ENCODE measurements at places on chromosomes 3 and 15.

DNA sequence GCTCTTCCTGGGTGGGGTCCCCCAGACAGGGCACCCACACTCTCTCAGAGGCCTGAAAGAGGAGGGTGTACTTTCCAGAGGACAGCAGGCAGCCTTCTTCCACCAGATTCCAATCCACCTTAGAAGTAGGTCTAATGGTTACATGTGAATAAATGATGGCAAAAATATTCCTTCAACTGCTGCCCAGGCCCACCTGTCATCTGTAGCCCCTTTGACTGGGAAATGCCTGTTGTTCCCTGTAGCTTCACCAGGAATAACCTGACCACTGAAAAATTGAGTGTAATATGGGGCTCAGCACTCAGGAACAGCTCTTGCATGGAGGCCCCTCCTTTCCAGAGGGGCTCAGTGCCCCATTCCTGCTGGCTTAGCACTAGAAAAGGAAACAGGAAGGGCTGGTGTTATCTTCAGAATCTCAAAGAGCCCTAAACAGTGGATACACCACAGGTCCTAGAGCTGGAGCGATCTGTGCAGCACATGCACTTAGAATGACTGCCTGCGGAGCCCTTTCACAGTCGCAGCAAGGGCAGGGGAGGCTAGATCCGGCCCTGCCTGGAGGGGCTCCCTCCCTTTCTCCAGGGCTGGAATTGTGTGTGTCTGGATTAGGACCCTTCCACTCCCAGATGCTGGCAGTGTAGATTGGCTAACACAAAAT lies 32.1 kb downstream of the SLC22A14 start:
- no peak for DNase-seq

GRCh38 chr3:87855616-87856015 lies 203.2 kb downstream of the CGGBP1 start:
- no peak for DNase-seq

- DNase-seq, result no peak
Measured at GRCh38 chr3:171777596-171777995, 32.7 kb downstream of the PLD1 start.

DNA sequence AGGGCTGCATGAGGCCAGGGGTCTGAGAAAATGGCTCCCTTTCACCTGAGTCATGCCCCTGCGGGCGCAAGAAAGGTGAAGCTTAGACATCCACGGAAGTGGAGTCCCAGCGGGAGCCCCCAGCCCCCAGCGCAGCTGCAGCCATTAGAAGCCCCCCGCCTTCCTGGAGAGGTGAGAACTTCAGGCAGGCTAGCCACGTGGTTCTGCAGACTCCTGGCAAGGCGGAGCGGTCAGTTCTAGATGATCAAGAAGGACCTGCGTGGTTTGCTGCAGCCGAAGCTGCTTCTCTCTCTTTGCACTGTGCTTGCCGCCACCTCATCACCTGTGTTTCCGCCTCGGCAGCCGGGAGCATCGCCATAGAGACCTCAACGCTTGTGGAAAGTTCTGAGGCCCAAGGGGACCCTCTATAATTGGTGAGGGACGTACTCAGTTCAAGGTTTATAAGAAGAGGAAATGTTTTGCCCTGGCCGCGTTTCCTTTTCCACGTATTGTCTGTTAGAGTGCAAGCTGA lies 15.8 kb upstream of the KCNMB3 start:
- no peak for DNase-seq

- DNase-seq, result no peak
Measured at GRCh38 chr3:177107461-177108239, 89.6 kb downstream of the TBL1XR1 start.

DNA sequence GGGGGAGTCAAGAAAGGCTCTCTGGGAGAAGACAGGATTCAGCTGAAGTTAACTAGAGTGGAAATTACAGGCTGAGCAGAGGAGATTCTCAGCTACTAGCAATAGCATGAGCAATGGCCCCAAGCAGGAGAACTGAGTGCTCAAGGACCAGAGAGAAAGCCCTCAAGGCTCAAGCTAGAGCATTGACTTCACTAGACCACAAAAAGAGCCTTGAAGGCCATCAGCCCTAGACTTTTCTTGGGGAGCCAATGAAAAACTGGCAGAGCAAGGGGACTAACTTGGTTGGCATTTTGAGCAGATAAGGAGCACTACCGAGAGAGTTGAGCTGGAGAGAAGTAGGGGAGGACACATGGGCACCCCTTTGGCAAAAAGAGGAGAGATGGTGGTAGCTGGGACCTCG lies 277.6 kb downstream of the FEZF2 start:
- no peak for DNase-seq

DNA sequence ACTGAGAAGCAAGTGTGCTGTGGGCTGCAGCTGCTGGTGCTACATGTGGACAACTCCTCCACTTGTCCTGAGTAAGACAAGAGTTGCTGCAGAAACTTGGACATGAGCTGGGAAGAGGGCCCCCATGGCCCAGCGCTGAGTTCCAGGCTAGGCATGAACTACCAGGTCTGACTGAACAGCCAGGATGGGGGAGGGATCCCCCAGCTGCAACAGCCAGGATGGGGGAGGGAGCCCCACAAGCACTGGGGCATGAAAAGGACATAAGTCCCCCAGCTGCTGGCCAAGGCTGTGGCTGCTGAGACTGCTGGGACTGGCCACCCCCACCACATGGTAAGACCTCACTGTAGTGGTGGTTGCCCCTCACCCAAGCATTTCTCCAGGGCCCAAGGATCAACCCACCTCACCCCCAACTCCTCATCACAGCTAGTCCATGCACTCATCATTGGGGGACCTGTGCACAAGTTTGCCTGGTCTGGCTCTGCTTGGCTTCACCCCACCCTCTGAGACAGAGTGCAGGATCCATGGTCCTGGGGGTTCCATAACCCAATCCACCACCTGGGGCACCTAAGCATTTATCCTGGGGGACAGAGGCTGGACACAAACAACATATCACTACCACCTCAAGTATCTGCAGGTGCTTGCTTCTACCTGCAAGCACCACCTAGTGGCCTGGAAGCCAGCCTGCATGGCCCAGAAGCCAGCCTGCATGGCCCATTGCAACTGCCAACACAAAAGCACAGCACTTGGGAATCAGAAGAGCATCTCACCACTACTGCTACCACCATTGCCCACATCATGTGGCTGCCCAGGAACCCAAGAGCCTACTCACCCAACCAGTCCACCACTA lies 84.5 kb upstream of the STT3B start:
- peak; percentile 37 for DNase-seq

GRCh38 chr15:76903251-76903681 lies 1.9 kb downstream of the SCAPER start:
- no peak for DNase-seq

DNA sequence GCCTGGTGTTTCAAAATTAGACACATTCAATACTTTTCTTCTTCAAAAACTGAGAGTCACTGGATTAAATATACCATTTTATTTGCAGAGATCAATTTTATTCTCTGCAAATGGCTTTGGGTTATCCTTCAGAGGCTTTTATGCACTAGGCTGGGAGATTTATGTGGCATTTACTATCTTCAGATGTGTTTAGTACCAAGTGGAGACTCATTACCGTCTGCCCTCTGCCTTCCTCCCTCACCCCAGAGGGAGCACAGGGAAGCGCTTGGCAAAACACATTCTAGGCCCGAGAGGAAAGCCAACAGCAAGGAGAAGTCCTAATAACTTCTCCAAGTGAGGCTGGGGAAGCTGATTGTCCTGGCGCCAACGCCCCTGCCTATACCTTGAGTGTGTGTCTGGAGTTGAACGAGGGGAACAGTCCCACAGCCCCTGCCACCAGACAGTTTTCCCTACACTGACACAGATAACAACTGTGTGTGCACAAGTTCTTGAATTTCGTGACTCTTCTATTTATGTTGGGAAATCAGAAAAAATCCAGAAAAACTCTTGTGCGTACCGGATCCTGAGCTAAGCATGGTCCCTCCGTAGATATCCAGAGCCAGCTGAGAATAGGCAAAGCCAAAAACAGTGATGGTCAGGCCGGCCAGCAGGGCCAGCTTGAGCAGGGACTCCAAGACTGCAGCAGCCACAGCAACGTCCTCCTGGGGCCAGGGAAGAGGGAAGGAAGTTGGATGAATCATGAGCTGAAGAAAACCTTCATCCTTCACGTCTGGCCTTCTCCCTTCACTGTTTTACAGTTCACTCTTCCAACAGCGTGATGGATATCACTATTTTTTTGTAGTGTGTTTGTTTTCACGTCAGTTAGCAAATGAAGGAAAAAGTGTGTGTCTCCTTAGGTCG lies 26.6 kb downstream of the RFT1 start:
- no peak for DNase-seq

DNA sequence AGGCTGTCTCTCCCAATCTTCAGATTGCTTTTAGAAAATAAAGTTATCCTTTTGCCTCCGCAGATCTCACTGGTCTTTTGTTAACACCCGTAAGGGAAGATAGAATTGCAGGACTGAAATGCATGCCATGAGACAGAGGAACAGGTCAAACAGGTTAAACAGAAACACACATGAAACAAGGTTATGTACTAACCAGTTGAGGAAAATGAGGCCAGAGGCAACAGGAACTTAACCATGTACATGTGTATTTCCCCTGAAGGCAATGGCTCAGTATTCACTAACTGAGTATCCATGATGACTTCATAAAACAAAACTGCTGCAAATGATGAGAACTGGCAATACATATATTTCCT lies 169.1 kb upstream of the NSMCE3 start:
- DNase-seq, result no peak

DNA sequence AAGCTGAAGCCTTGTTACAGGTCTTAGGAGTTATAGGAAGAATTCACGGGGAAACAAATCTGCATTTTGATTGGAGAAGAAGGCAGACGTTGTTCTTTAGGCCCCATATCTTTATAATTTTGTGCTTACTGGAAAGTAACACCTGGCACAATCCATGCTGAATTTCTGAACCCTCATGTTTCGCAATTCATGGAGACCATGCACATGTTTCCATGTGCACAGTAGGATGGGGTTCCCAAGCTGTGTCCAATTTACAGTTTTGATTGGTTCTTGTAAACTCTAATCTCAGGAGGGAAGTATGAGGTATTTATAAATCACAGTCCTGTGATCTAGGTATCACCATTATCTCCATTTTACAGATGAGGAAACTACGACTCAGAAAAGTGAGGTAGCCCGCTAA lies 7.8 kb upstream of the SCAANT1 start:
- no peak for DNase-seq

- DNase-seq, result no peak
Measured at GRCh38 chr3:46844397-46844796, 18.8 kb downstream of the MYL3 start.

DNA sequence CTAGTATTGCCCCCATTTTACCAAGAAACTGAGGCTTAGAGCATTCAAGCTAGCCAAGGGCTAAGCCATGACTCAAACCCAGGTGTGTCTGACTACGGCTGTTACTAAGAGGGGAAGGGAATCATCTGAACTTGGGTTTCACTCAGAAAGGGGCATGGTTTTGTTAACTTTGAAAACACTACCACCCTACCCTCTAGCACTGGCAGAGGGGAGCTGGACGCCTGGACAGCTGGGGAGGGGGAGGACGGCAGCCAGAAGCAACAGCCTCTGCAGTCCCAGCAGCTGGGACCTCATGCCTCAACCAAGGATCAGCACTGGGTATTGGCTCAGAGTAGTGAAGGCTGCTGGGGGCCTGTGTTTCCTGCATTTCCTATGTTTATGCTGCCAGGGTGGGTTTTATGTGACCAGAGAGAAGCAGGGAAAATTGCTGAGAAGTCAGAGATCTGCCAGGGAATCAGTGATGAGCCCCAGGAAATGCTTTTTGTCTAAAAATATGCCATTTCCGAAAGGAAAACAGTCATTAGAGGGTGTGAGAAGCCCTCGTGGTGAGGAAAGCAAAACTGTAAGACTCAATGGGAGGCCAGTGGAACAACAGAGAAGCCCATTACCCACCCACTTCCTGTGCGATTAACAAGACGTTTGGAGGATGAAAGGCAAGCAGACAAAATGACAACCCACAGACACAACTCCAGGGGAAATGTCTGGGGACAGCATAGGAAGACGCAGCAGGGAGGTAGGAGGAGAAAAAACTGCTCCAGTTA lies 41.2 kb downstream of the LIPC start:
- peak; percentile 57 for DNase-seq

DNA sequence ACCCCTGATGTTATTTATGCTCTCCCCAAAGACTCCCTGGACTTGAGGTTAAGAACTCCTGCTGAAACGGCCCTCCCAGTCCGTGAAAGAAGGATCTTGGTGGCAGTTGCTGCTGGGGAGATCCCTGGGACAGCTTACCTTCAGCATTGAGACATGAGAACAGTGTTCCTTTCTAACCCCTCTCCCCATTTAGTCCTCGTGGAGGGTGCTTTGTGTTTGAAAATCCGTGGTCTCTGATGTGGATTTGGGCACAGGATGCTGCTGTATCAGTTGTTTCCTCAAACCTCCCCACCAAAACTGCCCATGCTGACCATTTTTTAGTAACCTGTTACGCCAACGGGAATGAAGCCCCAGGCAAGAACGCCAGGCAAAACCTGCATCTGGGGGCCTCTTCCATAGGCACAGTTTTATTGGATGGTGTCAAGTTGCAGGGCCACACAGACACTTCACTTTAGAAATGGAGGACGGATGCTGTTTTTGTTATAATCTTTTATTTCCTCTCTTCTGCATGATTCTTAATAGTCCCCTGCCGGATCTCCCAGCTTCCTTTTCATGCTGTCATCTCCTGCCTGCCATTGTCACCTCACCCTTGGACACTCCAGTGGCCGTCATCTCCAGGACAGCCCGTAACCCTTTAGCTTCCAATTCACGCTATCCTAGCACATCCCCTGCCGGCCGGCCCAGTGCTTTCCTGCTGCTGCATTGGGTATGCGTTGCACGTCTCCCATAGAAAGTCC lies 31.7 kb upstream of the CEMIP start:
- DNase-seq, result no peak

GRCh38 chr3:58626841-58627569 lies 39.6 kb downstream of the FAM3D start:
- no peak for DNase-seq

DNA sequence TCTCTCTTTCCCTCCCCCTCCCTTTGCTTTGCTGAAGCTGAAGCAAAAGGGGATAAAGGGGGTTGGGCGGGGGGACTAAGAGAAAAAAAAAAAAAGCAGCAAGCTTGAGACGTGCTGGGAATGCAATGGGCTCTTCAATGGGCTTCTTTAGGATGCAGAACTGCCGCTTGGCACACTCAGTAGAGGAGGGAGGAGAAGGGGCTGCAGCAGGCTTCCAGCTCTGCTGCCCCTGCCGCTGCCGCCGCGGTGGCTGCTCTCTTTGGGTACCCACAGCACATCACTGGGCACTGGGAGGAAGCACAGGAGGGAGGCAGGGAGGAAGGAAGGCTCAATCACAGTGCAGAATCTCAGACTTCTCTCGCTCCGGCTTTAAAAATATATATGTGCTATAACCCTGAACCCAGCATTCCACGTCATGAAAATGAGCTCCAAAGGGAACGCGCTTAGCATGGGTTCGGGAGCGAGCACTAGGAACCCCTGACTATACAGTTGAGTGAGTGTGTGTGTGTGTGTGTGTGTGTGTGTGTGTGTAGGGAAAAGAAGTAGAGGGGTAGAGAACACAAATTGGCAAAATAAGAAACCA lies 3.5 kb downstream of the SLITRK3 start:
- DNase-seq, result no peak

GRCh38 chr3:173249457-173249856 lies 108.4 kb upstream of the SPATA16 start:
- DNase-seq, result no peak

DNA sequence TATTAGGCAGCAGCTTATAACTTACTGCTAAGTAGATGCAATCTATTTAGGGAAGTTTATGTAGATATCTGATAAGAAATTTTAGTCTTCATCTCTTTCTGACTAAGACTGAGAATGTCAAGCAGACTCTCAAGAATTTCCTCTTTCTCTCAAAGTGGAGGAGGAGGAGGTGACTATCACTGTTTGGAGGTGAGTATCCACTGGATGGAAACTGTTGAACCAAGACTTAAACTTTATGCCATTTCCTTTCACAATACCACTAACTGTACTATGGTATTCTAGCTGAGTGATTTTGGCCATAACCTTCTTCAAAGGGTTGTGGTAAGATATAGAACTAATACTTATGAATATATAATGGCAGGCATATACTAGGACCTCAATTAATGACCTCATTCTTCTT lies 64.6 kb downstream of the TPRG1 start:
- DNase-seq, result no peak

Data from stimulated activated CD4-positive, alpha-beta T cell treated with anti-CD3 and anti-CD28 coated beads, Interleukin-15, amount 100 ng/mL, for 24 hours (primary cell).